ENCODE measurements at places on chromosomes 12 and 14.

DNA sequence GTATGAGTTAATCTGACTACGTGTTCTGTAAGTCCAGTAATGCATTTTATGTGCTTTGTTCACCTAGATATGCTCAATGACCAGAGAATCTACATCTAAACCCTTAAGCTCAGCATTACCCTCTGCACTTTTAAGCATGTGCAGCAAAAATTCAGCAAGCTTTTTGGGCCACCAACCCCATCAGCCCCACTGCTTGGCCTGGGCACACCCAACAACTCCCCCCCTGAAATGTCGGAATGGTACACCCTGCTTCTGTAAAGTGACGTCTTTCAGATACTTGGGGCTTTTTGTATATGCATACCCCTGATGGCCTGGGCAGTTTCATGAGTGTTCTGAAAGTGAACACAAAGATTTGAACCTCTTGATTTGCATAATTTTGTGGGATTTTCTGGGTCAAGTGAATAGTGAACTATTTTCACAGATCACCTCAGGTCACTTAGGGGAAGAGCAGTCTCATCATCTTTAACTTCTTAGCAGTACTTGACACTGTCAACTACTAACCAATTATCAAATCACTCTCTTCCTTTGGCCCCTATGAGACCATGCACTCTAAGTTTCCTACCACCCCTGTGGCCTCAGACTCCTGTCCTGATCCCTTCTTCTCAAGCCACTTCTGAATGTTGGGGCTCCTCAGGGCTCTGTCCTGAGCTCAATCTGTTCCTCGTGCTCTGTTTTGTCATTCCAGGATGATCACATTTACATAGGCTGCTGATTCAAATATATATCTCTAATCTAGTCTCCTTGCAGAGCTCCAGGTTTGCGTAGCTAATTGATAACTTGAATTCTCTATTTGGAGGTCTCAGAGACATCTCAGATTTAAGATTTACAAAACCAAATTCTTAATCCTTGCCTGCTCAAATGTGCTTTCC lies 36.3 kb upstream of the PPM1A start:
- DNase-seq, result no peak

DNA sequence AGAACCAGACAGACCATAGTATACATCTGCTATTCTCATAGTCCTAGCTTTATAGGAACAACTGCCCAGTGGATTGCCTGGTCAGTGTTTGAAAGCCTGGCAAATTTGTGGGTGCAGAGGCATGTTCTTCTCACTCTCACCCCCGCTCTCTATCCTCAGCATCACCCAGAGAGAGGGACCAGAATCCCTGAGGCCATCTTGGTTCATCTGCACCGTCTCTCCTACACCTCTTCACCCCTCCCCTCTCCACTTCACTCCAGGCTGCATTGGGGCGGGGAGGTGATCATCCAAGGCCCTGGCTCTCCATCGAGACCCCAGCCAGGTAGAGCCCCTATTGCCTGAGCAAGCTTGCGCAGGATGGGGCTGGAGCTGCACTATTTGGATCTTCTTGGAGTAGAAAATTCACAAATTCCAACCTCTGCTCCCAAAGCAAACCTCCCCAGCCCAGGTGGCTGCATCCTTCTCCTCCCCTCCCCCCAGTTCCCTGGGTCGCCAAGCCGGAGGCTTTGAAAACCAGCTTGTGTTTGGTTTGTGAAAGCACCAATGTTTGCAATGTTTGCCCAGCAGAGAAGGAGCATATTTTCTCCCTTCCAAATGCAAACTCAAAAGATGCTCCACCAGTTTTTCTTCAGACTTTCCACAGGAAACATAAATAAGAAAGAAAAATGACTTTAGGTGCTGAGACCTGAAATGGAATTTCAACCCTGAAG lies 18.6 kb upstream of the COL2A1 start:
- no peak for DNase-seq

GRCh38 chr12:62722971-62723680 lies 211.8 kb downstream of the PPM1H start:
- DNase-seq, result no peak

DNA sequence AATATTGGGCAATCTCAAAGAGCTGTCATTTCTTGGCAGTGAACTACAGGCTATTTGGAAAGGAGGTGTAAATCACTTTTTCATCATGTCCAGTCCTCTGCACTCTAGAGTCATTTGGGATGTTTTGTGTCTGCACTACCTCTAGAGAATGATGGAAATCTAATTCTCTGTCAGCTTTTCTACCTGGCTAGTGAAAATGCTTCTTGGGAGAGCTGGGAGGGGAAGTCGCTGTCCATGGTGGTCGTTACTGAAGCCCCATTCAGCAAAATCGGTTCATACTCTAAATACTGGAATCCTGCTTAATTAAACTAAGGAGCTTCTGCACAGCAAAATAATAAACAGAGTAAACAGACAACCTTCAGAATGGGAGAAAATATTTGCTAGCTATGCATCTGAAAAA lies 251.8 kb downstream of the APAF1 start:
- no peak for DNase-seq

DNA sequence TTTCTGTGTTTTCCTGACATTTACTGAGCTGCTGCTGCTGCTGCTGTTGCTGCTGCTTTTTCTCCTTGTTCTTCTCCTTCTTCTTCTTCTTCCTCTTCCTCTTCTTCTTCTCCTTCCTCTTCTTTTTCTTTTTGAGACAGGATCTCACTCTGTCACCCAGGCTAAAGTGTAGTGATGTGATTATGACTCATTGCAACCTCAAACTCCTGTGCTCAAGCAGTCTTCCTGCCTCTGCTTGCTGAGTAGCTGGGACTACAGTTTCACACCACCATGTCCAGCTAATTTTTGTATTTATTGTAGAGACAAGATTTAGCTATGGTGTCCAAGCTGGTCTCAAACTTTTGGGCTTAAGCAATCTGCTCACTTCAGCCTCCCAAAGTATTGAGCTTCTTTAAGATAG lies 95.8 kb downstream of the TMTC3 start:
- DNase-seq, result no peak

GRCh38 chr14:74216671-74217070 lies 22.6 kb upstream of the VSX2 start:
- no peak for DNase-seq
